ENCODE measurements at places on chromosomes 1 and 21.

DNA sequence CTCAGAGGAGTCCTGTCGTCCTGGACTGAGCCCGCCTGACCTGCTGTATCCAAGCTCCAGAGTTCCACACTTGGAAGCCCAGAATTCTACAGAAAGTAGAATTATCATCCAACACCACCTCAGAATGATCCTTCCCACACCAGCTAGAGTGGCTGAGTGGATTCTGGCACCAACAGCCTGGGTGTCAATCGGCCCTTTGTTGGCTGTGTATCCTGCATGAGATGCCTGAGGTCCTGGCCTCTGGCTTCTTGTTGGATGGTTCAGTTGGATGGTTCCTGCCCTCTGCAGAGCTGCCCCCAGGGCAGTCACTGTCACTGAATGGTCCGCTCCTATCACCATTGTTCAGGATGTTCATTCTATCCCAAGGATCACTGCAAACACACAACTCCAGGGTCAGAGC lies 49.8 kb downstream of the PGBD5 start:
- no peak for DNase-seq

GRCh38 chr1:89532228-89532627 lies 7.6 kb downstream of the LRRC8B start:
- no peak for DNase-seq

DNA sequence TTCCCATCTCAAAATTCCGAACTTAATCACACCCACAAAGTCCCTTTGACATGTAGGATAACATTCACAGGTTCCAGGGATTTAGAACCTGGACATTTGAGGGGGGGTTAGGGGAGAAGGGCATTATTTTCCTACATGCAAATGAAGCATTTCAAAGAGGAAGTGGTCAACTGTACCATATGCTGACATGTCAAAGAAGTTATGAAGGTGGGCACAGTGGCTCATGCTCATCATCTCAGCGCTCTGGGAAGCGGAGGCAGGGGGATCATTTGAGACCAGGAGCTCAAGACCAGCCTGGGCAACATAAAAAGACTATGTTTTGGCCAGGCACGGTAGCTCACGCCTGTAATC lies 35.7 kb downstream of the PTP4A2 start:
- no peak for DNase-seq

- peak; percentile 24 for DNase-seq
These were observed 689.5 kb upstream of the NCAM2 start for GRCh38 chr21:20308586-20309315.

GRCh38 chr1:245124644-245125043 lies 30.1 kb upstream of the KIF26B start:
- no peak for DNase-seq

- DNase-seq, result peak; percentile 84
These were observed 7.6 kb downstream of the EFNA3 start for GRCh38 chr1:155086128-155086741.

GRCh38 chr1:86339014-86339812 lies 56.9 kb downstream of the ODF2L start:
- no peak for DNase-seq

GRCh38 chr21:44555200-44555875 lies 3.3 kb downstream of the KRTAP10-3 start:
- DNase-seq, result no peak

DNA sequence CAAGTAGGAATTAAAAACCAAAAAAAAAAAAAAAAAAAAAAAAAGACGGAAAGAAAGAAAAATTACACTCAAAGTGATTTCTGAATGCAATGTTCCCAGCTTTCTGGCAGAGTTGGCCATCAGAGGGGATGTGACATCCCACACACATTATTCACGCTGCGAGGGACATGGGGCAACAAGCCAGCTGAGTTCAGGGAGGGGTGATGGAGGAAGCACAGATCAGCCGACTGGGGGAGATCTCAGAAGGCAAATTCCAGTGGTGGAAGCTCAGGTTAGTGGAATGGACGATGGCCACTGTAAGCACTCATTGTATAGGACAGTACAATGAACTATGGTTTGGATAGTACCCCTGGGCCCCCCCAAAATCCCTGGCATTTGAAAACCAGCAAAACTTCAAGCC lies 311.9 kb downstream of the PCP4 start:
- DNase-seq, result no peak

DNA sequence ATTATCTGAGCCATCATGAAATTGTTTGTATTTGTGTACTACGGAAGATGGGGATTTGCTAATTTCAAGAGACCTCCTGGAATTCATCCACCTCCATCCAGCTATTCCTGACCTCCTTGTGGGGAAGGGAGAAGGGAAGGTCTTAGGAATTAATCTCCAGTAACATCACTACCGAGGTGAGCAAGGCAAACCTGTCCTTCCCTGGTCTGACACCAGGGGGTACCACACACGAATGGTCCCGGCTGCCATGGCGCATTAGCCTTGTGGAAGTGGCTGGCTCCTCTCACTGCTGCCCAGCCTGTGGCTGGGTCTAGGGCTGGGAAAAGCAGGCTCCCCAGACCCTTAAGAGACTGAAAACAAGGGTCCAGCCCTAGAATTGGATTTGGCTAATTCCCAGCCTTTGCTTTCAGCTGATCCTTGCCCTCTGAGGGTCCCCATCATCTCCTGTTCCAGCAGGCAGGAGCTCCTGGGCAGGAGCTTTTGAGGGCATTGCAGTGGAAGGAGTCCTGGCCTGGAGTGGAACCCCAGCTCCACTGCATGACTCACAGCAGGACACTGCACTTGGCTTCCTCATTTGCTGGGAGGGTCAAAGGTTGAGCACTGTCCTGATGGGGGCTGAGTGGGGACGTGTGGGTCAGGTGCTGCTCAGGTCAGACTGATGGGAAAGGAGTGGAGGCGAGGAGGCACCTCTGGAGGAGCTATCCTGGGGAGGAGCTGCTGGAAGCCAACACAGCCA lies 34.8 kb downstream of the RIMS3 start:
- peak; percentile 63 for DNase-seq

GRCh38 chr1:58816747-58817221 lies 32.9 kb upstream of the JUN start:
- DNase-seq, result no peak

- DNase-seq, result no peak
These were observed 35.0 kb downstream of the ENAH start for GRCh38 chr1:225617956-225618355.

- no peak for DNase-seq
These were observed 71.0 kb upstream of the CACHD1 start for GRCh38 chr1:64398936-64399335.

DNA sequence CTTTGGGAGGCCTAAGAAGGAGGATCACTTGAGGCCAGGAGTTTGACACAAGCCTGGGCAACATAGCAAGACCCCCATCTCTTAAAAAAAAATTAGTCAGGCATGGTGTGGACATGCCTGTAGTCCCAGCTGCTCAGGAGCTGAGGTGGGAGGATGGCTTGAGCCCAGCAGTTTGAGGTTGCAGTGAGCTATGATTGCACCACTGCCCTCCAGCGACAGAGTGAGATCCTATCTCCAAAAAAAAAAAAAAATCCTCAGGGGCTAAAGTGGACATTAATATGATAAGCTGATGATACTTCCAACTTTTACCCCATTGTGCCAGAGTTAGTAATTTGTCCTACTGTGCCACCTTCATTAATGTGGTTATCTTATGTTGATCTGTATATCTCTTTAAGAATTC lies 327.8 kb upstream of the FMN2 start:
- DNase-seq, result peak; percentile 55

DNA sequence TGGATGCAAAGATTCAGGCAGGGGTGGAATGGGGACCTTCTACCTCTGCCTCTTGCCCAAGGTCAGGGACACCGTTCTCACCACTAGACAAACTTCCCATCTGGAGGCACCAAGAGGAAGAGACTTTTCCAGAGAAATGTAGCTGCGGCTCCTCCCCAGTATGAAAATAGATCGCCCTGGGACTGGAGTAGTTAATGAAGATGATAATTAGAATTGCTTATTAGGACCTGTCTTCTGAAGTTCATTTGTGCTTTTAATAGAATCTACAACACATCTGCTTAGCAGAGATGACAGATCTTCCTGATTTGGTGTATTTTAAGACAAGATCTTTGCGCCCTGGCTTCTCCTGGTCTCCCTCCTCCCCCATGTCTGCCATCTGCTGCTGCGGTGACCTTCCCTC lies 266.6 kb downstream of the KAZN start:
- DNase-seq, result no peak

DNA sequence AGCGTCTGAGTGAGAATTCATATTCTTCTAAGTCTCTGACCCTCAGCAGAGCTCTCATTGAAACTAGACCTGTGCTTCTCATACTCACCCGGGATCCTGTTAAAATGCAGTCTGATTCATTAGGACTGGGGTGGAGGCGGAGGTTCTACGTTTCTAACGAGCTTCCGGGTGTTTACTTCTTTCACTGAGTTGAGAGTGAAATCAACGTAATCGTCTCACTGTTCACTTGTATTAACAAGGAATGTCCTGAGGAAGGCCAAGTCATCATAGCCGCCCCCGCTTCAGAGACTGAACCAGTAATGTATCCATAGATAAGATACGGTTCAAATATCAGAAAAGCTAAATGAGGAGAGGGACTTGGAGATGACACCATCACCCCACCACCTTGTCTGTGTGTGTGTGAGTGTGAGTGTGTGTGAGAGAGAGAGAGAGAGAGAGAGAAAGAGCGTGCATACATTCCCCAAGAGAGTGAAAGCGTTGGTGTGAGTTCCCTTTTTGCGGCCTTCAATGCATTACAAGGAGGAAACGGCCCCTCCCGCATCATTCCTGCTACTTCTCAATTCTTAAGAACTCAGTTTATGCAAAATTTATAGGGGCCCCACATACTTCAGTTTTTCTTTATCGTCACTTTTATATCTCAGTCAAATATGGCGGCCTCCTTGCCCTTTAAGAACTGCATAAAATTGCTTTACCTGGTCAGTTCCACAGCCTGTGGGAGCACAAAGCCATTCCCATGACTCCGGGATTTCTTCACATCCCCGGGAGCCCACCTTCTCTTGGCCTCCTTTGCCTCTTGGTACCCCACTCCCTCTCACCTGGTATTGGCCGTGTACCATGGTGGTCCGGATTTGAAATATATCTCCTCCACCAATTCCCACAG lies 19.8 kb downstream of the KMO start:
- peak; percentile 97 for DNase-seq

- DNase-seq, result no peak
These were observed 222.3 kb downstream of the BARHL2 start for GRCh38 chr1:90494748-90495282.

DNA sequence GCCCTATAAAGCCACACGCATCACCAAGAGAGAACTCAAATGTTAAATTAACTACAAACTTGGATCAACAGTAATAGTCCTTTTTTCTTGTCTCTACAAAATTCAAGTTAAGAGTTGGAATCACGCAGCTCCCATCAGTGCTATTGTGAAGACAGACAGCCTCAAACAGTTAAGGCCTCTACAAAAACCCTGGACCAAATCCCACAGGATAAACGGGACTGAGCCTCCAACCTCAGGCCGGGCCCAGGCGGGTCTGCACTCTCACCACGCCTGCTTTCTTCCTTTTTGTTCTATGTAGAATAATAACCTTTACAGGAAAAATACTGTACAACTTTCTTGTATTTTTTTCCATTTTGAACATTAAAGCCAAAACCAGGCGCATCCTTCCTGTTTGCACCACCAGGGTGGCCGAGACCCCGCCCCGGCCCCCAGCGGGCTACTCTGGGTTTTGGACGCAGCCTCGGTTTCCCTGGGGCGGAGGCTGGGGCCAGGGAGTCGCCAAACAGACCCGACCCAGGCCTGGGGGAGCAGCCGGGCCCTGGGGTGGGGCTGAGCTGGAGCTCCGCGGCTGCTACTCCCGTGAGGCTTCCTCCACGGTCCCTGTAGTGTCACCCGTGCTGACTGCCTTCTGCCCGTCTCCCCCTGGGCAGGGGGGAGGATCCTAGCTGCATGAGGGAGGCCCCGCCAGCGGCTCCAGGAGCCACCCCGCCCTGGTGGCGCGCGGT lies 158.4 kb downstream of the CASZ1 start:
- no peak for DNase-seq

- no peak for DNase-seq
These were observed 9.5 kb downstream of the GPR137B start for GRCh38 chr1:236151739-236152424.

- DNase-seq, result no peak
These were observed 33.1 kb downstream of the TRIM67 start for GRCh38 chr1:231194843-231195516.

- DNase-seq, result peak; percentile 8
These were observed 109.1 kb downstream of the CD247 start for GRCh38 chr1:167409183-167409582.

DNA sequence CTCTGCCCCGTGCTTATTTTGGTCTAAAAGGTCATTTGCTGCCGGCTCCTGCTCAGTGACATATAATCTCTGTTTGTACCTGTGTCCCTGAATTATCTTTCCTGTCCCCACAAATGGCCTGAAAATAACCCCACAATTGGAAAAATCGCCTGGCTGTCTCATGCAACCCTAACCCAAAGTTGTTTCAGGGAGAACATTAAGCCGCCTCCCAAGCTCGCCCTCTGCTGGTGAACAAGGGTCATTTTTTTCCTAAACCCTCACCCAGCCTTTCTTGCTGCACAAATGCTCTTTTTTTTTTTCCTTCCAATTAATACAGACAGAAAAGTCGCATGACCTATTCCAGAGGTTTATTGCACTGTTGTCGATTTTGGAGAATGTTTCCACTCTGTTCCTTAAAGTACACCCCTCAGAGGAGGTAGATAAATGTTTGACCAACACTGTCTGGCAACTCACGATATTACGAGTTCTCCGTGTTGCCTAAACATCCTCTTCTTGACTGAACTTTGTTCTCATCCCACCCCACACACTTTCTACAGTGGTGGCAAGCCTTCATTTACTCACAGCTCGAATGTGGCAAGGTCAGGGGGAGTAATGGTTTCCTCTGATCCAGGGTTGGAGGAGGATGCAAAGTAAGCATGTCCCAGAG lies 148.7 kb downstream of the ZZZ3 start:
- DNase-seq, result peak; percentile 82

GRCh38 chr1:220579317-220579716 lies 51.4 kb downstream of the MARK1 start:
- no peak for DNase-seq

- DNase-seq, result no peak
These were observed 99.6 kb upstream of the COG2 start for GRCh38 chr1:230542681-230543080.

GRCh38 chr1:33874636-33875035 lies 10.8 kb downstream of the HMGB4 start:
- no peak for DNase-seq

- no peak for DNase-seq
These were observed 254.9 kb upstream of the CACYBP start for GRCh38 chr1:174744886-174745285.

DNA sequence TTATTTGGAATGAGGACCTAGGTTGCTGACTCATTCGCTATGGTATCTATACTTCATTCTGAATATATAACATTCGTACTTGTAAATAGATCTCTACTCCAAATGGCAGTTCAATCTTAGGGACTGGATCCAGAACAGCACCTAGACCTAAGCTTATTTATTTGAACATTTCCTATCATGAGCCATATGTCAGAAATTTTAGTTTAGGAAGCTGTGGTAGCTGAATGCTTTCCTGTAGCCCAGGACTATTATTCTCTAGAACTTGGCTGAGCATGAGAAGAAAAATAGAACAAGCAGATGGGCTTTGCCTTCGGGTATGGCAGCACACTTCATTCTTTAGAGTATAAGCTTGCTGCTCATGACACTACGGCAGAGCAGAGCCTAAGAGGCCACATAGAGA lies 1114.4 kb upstream of the B3GALT2 start:
- no peak for DNase-seq
